NCI-H187 (cell line): ENCODE measurements at places on chromosomes 12 and 14.

GRCh38 chr12:31849090-31849687 is 110.0 kb upstream of the RESF1 start:
- no peak for DNase-seq

- no peak for DNase-seq
These were observed 23.3 kb upstream of the EMP1 start for GRCh38 chr12:13173012-13173932.

GRCh38 chr12:60231976-60232907 is 636.4 kb downstream of the SLC16A7 start:
- no peak for DNase-seq

DNA sequence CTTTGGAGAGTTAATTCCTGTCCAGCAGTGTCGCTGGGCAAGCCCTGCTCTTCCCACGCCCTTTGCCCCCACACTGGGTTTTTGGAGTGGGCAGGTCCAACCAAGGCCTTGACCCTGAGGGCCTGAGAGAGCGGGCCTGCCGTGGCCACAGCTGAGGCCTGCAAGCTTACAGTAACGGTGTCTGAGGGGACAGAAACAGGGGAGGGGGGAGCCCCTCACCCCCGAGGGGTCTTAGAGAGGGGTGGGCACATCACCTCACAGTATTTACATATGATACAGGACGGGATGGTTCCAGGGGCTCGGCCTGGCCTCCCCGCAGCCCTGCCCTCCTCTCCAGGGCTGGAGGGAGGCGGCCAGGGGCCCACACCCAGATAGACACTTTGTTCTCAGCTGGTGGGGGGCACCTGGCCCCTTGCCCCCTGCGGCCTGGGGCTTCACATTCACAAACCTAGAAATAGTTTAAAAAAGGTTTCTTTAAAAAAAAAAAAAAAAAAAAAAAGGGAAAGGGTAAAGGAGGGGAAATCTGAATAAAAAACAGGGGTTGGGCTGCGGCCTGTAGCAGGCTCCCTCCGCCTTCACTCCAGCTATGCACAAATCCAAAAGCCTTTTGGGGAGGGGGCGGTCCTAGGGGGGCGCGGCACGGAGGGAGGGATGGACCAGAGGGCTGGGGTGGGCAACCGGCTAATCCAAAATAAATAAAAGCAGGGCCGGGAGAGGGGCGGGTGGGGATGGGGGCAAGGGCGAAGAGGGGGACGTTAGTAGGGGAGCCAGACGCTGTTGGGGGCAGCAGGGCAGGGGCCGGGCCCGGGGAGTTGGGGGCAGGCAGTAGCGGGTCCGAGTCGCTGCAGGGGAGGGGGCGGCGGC is 14.8 kb upstream of the PLA2G1B start:
- no peak for DNase-seq

GRCh38 chr12:29148596-29148910 is 525 bp upstream of the FAR2 start:
- DNase-seq, result peak; percentile 20

DNA sequence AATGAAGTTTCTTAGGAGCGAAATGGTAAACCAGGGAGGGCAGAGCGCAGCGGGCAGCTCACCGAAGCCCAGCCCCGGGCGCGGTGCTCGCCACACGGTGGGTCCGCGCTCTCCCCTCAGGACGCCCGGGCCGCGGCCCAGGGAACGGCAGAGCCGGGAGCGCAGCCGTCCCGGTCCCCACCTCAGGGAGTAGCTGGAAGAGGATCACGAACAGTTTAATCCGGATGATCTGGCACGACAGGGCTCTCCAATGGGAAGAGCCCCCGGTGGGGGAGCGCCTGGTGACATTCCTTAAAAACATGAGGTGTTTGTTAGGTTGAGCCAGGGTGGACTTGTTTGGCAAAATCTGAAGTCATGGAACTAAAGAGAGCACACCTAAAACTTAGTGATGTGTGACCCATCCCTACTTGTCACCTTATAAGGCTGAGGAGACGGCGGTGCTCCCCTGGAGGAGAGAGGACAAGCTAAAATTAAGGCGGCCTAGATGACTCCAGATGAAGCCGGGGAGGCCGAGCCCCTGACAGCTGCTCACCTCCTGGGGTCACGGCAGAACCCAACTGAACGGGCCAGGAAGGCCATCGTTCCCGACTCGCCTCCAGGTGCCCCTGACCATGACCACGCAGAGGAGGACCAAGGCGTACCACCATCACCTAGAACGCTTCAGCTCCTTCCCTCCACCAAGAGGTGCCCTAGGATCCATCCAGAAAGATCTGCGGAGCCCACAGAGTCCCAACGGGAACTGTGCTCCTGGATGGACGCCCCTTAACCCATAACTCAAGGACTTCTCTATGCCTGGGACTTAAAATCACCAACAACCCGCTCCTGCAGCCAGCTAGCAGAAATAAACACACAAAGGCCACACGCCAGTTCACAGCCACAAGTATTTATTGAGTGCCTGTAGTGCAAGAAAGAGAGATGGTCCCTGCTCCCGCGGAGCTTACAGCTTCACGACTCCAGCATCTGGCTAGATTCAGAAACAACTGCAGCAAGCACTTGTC is 866 bp upstream of the PITPNM2 start:
- peak; percentile 38 for DNase-seq

GRCh38 chr12:67504026-67504425 is 144.5 kb upstream of the DYRK2 start:
- DNase-seq, result no peak

DNA sequence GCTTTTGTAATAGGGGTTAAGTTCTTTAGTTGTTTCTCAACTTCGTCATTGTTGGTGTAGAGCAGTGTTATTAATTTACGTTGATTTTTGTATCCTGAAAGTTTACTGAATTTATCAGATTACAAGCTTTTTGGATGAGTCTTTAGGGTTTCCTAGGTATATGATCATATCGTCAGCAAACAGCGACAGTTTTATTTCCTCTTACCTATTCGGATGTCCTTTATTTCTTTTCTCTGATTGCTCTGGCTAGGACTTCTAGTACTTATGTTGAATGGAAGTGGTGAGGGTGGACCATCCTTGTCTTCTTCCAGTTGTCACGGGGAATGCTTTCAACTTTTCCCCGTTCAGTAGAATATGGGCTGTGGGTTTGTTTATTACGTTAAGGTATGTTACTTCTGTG is 37.8 kb downstream of the AEBP2 start:
- DNase-seq, result no peak

GRCh38 chr12:92419201-92419600 is 273.6 kb upstream of the BTG1 start:
- no peak for DNase-seq

GRCh38 chr14:63486738-63487137 is 56.4 kb downstream of the PPP2R5E start:
- no peak for DNase-seq

- no peak for DNase-seq
These were observed 16.3 kb downstream of the RIN3 start for GRCh38 chr14:92529903-92530302.

DNA sequence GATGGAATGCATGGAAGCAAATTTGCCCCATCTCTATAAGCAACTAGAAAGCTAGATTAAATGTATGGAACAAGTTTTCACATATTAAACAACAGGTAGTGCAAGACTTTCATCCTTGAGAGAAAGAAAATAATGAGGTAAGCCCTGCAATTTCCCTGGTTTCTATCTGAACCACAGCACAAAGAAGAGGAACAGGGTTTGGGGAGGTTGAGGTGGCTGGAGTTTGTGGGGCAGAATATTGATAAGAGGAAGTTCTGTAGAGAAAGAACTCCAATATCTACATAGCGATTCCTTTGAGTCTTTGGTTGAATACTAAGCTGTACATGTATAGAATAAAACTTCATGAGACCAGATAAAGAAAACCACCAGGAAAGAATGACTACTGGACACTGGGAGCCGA is 96.3 kb upstream of the CCND2 start:
- DNase-seq, result no peak

- DNase-seq, result no peak
These were observed 8.8 kb upstream of the KRT74 start for GRCh38 chr12:52582486-52582885.

- DNase-seq, result no peak
These were observed 4.9 kb downstream of the PTGER2 start for GRCh38 chr14:52318826-52319645.

GRCh38 chr14:73995977-73996378 is 23.1 kb downstream of the ENTPD5 start:
- DNase-seq, result no peak

DNA sequence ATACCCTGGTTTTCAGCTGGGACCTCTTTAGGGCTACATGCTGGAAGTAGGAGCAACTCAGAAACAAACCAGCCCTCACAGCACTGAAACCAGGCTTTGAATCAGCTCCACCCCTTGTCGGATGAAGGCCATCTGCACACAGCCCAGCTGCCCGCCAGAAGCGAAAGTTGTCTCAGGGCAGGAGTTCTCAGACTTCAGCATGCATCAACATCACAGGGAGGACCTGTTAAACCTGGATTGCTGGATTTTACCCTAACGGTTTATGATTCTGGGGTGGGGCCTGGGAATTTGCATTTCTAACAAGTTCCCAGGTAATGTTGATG is 10.9 kb downstream of the SYNDIG1L start:
- no peak for DNase-seq

DNA sequence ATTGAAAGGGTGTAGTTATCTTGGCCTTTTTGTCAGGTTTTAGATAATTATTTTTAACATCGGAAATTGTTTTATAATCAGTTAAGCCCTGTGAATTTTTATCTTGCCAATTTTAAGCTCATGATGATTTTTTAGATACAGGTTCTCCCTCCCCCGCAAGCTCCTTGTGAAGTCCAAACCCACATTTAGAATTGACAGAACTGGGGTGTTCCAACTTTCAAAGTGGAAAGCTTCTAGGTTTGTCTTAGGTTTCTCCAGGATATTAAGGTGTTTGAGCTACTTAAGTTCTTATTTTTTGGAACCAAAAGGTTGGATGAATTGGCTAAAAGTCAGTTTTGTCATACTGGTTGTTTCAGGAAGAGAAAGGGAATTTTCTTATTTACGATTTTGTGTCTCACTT is 49.1 kb downstream of the ATP2A2 start:
- DNase-seq, result no peak

DNA sequence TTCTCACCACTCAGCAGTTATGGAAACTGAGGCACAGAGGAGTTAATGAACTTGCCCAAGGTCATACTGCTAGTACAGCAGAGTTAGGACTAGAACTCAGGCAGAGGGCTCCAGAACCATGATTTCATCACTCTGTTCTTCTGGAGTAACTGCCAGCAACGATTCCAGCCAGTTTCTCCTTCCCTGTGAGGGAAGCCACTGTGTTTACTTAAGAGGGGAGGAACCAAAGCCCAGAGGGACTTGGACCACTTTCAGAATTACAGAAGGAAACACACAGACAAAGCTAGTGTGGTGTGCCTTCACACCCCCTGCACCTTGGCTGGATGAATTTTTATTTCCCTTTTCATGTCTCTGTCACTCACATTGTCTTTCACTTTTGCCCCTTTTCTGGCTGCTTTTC is 398.2 kb downstream of the DPF3 start:
- DNase-seq, result no peak

- no peak for DNase-seq
These were observed 725.9 kb upstream of the MDGA2 start for GRCh38 chr14:48401321-48401720.

DNA sequence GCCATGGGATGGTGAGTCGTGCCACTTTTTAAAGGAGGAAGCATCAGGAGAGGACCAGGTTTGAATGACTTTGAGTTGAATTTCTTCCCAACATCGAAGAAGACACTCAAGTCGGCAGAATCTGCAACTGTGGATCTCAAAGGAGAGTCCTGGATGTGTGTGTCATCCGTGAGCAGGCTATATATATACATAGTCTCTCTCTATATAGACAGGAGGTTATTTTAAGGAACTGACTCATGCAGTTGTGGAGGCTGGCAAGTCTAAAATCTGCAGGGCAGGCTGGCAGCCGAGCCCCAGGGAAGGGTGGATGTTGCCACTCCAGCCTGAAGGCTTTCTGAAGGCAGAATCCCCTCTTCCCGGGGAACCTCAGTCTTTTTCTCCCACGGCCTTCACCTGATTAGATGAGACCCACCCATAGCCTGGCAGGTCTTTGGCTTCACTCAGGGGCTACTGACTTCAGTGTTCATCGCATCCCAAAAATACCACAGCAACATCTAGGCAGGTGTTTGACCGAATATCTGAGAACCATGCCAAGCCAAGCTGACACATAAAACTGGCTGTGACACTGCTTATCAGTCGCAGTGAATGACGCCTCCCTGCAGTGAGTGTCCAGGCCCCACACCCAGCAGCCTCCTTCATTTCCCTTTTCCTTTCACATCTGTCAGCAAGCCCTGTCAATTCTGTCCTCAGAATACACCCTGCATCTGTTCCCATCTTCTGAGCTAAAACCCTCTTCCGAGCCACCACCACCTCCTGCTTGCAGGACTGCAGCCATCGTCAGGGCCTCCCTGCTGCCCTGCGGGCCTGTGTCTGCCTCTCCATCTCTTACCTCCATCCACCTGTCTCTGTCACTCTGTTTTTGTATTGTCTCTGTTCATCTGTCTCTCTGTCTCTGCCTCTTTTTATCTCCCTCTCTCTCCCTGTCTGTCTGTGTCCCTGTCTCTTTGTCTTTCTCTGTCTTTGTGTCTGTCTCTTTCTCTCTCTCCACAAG is 54.0 kb downstream of the ZNF664 start:
- DNase-seq, result no peak

DNA sequence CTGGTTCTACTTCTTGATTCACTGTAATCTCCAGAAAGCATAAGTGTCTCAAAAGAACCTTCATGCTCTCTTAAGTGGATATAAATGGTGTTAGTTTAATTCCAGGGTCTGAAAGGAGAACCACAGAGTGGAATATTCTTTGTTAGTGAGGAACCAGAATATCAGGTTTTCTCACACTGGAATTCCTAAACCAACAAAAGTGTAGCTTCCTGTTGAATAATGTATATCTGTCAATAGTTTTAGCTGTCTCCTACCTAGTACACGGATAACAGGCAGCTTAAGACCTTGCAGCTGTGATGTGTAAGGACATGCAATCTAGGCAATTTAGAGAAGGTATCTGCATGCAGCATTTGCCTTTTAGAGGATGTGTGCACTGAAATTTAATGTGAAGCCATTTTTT is 24.0 kb downstream of the LRIG3 start:
- DNase-seq, result peak; percentile 49

GRCh38 chr14:58898655-58899316 is 261.0 kb downstream of the DACT1 start:
- no peak for DNase-seq
